ENCODE measurements at places on chromosomes 6 and 20.

- DNase-seq = no peak
Observed at GRCh38 chr6:121597654-121598053, 162.2 kb downstream of the GJA1 start.

- DNase-seq = no peak
Observed at GRCh38 chr6:163337958-163338357, 76.6 kb upstream of the QKI start.

- no peak for DNase-seq
Observed at GRCh38 chr6:104381907-104382306, 477.8 kb downstream of the HACE1 start.

DNA sequence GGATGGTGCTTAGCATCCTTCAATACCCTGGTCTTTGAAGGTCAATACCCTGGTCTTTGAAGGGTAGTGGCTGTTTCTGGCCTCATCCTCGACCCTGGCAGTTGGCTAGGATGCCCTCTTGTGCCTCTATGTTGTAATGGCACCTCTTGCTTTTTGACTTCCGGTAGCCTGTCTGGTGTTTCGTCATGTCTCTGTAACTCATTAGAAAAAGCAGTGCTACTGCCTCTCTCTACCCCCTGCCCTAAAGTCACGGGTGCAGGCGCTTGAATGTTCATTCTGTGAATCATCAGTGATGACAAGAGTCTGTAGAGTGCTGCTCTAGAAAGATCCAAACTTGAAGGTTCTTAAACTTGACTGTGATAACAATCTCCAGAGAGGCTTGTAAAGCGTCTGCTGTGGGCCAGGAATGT lies 28.3 kb downstream of the RSPO4 start:
- DNase-seq = no peak

DNA sequence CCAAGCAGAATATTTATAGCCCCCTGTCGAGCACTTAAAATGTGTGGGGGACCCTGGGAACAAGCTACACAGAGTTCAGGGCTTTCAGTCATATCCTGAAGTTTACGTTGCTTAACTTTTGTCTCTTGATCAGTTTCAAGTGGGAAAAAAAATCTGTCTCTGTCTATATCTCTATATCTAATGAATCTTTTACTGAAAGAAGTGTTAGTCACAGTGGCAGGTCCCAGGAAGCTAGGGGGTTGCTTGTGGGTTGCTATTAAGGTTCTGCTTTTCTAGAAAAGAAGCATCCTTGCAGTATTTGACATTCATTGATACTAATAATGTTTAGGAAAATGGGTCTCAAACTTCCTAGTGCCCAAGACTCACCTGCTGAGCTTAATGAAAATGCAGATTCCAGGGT lies 76.7 kb upstream of the CLDN20 start:
- no peak for DNase-seq

Data from activated CD8-positive, alpha-beta memory T cell treated with anti-CD3 and anti-CD28 coated beads, Interleukin-2, amount 50 U/mL, for 4 hours (primary cell).